Stimulated activated CD4-positive, alpha-beta T cell treated with anti-CD3 and anti-CD28 coated beads, Interleukin-2, amount 100 ng/mL, for 4 hours (primary cell): ENCODE measurements at places on chromosomes 7 and 10.

DNA sequence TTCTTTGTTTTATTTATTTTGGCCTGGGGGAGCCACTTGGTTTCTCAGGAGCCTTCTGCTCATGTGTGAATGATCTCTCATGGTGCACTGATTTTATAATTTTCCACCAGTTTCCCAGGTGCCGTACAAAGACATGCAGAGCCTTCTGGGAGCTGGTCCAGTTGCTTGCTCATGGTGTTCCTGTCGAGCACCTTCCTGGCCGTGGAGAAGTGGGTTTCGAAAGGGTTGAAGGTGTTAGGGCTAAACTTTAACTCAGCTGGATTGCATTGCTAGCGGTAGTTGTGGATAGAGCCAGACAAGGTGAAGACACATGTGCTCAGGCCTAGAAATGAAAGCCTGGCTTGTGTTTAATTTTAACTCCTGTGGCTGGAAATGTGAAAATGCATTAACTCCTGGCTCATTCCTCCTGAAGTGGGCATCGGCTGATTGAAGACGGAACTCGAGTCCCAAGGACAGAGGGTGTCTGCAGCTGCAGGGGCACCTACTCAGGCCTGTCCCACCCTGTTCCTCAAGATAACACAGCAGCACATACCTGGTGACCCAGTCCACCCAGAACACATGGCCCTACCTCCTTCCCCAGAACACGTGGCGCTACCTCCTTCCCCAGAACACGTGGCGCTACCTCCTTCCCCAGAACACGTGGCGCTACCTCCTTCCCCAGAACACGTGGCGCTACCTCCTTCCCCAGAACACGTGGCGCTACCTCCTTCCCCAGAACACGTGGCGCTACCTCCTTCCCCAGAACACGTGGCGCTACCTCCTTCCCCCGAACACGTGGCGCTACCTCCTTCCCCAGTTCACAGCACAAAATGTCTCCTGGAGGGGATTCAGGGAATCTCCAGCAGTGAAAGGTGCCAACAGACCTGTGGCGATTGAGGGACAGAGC is 133.2 kb downstream of the WDR37 start:
- DNase-seq: no peak

DNA sequence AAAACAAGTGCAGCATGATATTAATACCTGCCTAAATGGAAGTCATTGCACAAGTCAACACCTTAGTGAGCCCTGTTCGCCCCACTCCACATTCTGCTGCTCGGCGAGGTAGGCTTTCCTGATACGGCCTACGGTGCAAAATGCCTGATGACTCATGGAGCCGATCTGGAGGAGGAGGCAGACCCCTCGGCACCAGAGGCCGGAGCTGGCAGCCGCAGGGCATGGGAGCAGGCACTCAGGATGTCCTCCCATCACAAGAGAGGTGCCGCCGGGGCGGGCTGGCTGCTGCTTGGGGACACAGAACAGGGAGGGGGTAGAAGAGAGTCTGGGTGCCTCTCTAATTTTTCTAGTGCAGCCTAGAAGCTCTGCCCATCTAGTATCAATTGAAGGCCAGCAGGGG is 418.5 kb upstream of the MGMT start:
- DNase-seq: no peak

- DNase-seq: no peak
Observed at GRCh38 chr7:107966711-107967110, 36.2 kb downstream of the LAMB1 start.

- DNase-seq: no peak
Observed at GRCh38 chr10:111131168-111131799, 54.5 kb downstream of the ADRA2A start.

DNA sequence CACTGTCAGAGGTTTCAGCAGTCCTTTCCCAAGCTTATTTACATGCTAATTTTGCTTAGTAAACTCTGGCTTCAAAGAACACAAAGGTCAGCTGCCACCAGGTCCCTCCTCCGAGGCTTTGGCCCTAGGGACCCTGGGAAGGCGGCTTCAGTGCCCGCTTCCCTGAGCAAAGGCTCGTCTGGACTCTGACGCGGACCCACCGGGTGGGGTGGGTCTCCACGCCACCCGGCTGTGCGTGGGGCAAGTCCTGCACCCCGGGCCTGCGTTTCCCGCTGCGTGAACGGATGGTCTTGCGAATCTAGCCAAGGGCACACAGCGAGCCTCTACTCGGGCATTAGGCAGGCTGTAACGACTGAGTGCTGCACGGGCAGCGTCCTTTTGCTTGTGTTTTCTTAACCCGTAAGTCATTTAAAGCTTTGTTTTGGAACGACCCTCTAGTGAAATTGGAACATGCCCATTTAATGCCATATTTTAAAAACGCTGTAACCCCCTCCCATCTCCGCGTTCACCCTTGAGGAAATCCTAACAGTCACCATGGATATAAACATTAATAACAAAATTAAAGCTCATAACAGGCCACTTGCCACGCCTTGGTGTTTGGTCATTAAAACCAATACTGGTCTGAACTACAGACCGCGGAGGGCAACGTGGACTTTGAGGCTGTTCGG is 828 bp downstream of the BNIP3 start:
- no peak for DNase-seq
